GOT3 (cell line): ENCODE measurements at places on chromosomes 16 and 17.

DNA sequence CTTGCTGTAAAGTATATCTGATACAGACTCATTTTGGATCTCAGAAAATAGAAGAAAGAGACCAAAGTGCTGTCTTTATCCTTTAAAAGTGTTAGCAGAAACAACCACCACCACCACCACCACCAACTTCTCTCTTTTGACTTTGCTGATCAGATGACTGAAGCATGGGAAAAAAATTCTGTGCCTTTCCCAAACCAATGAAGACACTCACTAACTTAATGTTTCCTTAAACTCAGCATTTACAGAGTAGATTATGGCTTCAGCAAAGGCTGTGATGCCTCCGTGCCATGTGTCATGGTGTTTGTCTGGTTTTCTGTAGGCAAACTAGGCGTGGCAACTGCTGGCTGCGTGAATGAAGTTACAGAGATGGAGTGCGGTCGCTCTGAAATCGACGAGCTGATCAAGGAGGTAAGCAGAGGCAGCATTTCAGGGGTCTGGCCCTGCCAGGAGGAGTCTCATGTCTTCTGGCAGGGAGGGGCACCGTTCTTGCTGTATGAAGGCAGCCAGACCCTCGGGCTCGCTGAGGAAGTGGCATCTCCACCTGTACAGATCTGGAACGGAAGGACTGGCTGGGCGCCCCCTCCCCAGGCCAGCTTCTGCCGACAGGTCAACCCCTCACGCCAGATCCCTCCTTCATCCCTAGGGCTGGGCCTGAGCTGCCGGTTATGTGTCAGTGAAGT, 12.4 kb downstream of the IRF8 start:
- DNase-seq, result no peak

DNA sequence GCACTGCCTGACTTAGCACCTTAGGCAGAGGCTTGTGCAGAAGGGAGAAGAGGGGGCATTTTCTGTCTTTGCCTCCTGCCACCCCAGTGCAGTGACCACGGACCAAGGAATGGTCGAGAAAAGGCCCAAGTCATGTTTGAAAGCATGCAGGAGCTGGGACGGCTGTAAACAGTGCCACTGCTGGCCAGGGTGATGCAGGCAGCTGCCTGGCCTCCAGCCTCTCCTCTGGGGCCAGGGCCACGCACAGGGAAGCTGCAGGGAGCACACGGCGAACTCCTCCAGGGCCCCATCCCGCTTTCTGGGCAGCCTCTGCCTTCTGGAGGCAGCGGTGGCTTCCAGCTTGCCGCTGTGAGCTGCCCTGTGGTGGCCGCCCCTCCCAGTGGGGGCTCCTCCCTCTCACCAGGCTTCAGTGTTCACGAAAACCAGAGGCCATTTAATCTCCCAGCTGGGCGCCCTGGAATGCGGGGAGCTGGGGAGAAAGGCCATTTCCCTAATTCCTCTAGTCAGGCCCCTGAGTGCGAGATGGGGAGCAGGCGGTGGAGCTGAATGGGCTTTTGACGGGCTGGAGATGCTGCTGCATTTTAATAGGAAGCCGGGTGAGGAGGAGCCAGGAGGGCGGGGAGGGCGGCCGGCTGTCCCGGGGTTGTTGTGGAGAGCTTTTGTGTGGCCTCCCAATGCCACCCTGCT, 28.7 kb upstream of the DNAI2 start:
- DNase-seq, result no peak

- no peak for DNase-seq
Measured at GRCh38 chr17:6494239-6494941, 50.1 kb downstream of the PIMREG start.

DNA sequence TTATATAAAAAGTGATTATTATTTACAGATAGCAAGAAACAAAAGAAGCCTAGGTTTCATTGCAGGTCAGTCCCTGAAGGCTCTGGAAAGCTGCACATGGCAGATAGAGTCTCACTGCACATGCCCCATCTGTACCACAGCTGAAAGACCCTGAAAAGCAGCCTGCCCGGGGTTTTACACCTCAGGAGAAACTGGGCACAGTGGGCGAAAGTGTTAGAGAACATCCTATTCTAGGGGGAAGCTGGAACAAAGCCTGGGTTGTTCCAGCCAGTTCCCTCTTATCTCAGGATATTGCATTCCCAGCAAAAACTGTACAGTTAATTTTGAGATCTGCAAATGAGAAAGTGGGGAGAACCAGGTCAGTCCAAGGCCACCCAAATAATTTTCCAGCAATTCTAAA, 419.7 kb downstream of the CNTNAP4 start:
- DNase-seq, result no peak

DNA sequence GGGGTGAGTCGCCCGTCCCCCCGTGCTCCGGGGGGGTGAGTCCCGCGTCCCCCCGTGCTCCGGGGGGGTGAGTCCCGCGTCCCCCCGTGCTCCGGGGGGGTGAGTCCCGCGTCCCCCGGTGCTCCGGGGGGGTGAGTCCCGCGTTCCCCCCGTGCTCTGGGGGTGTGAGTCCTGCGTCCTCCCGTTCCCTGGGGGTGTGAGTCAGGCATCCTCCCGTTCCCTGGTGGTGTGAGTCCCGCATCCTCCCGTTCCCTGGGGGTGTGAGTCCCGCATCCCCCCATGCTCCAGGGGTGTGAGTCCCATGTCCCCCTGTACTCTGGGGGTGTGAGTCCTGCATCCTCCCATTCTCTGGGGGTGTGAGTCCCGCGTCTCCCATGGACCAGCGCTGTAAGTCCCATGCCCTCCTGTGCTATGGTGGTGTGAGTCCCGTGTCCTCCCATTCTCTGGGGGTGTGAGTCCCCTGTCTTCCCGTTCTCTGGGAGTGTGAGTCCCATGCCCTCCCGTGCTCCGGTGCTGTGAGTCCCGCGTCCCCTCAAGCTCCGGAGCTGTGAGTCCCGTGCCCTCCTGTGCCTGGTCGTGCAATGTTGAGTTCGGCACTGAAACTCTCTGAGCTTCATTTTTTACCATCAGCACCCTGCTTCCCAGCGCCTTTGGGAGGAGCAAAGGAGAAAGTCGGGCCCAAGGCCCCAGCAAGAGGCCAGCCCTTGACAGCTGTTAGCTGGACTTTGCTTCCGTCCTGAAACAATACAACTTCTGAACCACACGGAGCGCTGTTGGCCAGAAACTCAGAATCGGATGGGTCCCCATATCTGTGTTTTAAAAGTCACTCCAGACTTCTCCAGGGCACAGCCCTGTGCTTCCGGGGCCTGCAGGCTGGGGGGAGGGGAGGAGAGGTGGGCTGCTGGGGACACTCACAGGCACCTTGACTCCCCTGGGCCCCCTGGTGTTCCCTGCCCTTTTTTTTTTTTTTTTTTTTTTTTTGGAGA, 11.5 kb upstream of the ZC3H18 start:
- no peak for DNase-seq

DNA sequence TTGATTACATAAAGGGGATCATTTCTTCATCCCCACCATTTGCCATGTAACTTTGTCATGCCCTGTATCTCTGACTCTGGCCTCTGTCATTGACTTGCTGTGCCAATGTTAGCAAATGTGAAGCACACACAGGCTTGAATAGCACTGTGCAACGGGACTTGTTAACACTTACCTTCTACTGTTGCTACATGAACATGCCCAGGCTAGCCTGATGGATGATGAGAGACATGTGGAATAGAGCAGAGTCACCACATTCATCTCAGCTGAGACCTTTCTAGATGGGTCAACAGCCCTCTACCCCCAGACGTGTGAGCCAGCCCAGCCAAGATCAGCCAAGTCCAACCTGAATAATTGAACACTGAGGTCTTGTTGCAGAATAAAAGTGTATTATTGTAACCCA, 162.1 kb upstream of the SALL1 start:
- no peak for DNase-seq

- DNase-seq, result no peak
Measured at GRCh38 chr17:81028506-81028858, 6.5 kb upstream of the BAIAP2 start.

GRCh38 chr16:51807551-51807950, 656.5 kb upstream of the SALL1 start:
- no peak for DNase-seq

DNA sequence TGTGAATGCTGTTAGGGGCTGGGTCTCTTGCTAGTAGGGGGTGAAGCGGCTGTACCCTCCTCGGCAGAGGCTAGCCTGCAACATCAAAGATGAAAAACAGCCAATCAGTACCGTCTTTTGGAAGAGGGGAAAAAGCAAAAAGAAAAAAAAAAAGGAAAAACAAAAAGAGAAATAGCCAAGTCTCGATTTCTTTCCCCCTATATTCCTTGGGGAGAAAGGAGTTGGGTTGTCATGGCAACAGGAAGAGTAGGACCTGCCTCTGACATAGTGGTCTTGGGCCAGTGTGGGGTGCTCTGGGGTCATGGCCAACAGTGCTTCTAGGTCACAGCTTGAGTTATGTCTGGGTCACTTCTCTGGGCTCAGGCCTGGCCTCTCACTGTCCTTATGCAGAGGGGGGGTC, 17.9 kb downstream of the ENGASE start:
- DNase-seq, result no peak

DNA sequence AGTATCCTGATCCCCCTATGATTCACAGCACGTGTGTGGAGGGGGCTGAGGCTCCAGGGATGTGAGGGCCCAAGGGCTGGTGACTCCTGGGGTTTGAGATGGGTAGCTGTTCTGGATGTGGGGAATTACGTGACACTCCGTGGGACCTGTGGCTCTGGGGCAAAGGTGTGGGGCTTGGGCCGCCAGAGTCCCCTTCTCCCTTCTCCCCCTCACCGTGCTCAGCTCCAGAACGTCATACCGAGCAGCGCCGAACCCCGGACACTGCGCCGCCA, 7.2 kb downstream of the PLEKHH3 start:
- no peak for DNase-seq

GRCh38 chr17:42687707-42688320, 5.5 kb downstream of the CNTNAP1 start:
- DNase-seq, result no peak

- DNase-seq, result no peak
Measured at GRCh38 chr16:10239640-10240039, 57.4 kb upstream of the GRIN2A start.

- DNase-seq, result no peak
Measured at GRCh38 chr17:30782206-30782605, 42.3 kb downstream of the CRLF3 start.

GRCh38 chr16:63690961-63691360, 1430.9 kb downstream of the CDH11 start:
- no peak for DNase-seq

GRCh38 chr17:41687828-41688640, 651 bp upstream of the EIF1 start:
- DNase-seq, result no peak

GRCh38 chr17:55452139-55452790, 30.6 kb upstream of the MMD start:
- DNase-seq, result no peak

GRCh38 chr16:427250-427649, 1.8 kb downstream of the RAB11FIP3 start:
- no peak for DNase-seq

DNA sequence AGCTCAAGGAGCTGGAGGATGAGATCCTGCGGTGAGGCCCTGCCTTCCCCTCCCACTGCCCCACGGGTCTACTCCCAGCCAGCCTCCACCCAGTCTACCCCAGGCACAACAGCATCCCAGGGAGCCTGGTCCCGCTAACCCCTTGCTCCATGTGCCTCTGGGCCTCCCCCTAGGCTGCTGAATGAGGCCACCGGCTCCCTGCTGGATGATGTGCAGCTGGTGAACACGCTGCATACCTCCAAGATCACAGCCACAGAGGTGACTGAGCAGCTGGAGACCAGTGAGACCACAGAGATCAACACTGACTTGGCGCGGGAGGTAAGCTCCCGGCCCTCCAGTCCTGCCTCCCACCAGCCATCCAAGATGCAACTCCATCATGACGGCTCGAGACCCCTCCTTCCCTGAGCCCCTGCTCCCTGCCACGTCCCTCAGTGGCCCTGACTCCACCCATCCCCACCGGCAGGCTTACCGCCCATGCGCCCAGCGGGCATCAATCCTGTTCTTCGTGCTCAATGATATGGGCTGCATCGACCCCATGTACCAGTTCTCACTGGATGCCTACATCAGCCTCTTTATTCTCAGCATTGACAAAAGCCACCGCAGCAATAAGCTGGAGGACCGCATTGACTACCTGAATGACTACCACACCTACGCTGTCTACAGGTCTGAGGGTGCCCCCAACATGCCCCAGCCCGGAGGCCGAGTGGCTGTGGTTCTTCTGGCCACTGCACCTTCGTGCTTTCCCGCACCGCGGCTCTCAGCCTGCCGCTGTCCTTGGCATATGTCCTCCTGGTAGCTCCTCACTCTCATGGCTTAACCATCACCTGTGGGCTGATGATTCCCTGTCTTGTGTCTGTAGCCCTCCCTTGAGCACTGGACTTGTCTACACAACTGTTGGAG, 15.0 kb upstream of the KDM6B start:
- no peak for DNase-seq

GRCh38 chr16:83955218-83956130, 2.4 kb downstream of the OSGIN1 start:
- no peak for DNase-seq

GRCh38 chr16:28140788-28141618, 70.8 kb downstream of the XPO6 start:
- DNase-seq, result no peak

DNA sequence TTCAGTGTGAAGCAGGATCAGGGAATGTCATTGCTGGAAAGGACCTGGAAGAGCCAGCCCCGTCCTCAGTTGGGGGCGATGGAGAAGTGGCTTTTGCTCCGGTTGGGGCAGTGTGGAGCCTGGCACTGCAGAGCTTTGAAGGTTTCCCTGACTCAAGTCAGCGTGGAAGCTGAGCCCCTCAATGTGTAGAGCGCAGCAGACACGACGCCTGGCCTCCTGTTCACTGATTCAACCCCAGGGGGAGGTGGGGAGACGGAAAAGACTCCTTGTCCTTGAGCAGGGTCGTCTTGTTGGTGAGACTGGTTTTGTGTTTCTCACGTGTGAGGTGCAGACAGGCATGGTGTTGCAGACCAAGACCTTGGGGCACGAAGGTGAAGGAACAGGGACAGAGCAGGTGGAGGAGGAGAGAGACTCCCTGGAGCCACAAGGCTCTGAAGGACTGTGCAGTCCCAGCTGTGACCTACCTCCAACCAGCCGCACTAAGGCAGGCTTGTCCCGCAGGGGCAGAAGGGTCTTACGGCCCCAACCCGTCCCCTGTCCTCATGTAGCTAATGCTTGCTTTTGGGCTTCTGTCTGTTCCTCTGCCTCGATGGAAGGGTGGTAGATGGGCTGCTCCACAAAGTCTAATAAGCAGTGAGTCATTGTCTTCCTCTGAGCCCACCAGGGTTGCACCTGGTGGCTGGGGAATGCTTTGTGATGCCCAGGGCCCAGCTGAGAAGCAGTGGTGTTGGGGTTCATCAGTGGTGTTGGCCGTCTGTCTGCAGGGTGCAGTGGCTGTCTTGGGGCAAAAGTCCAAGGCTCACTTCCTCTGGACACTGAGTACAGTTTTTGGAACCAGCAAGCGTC, 47.8 kb downstream of the MPRIP start:
- DNase-seq, result no peak

DNA sequence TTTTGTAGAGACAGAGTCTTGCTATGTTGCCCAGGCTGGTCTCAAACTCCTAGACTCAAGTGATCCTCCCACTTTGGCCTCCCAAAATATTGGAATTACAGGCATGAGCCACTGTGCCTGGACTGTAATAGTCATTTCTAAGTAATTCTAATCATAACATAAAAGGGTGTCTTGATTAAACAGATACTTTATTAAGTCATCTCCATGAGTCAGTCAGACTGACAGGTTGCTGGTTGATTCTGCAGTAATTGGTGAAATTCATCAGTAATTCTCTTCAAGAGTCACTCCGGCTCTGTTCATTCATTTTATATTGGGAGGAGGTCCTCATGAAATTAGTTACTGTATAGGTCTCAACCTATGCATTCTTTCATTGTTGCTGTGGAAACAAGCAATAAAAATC, 85.6 kb downstream of the SPECC1 start:
- no peak for DNase-seq

GRCh38 chr16:85851034-85851785, 47.8 kb upstream of the IRF8 start:
- no peak for DNase-seq

- no peak for DNase-seq
Measured at GRCh38 chr16:80896776-80897175, 92.4 kb upstream of the CDYL2 start.
